ENCODE measurements at places on chromosomes 1 and 21.

GRCh38 chr1:72896256-72896655 lies 613.9 kb upstream of the NEGR1 start:
- DNase-seq = no peak

DNA sequence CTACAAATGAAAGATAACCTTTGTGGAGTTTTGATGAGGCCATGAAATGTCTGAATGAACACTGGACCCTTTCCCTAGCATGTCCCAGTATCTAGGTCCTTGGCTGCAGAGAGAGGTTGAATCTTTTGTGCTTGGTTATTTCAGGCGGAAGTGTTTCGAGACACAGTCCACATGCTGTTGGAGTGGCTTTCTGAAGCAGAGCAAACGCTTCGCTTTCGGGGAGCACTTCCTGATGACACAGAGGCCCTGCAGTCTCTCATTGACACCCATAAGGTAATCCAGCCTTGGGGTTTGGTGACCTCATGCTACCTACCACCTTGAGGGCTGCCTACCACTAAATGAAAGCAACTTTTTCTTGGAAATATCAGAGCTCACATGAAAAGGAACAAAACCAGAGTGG lies 38.9 kb upstream of the BMP8A start:
- no peak for DNase-seq

GRCh38 chr1:89758156-89758555 lies 62.7 kb upstream of the LRRC8D start:
- DNase-seq = no peak

GRCh38 chr1:167909691-167910180 lies 4.2 kb downstream of the ADCY10 start:
- no peak for DNase-seq

- DNase-seq = no peak
These were observed 36.6 kb downstream of the RGL1 start for GRCh38 chr1:183841550-183841949.

- no peak for DNase-seq
These were observed 14.1 kb downstream of the HENMT1 start for GRCh38 chr1:108646648-108647269.

DNA sequence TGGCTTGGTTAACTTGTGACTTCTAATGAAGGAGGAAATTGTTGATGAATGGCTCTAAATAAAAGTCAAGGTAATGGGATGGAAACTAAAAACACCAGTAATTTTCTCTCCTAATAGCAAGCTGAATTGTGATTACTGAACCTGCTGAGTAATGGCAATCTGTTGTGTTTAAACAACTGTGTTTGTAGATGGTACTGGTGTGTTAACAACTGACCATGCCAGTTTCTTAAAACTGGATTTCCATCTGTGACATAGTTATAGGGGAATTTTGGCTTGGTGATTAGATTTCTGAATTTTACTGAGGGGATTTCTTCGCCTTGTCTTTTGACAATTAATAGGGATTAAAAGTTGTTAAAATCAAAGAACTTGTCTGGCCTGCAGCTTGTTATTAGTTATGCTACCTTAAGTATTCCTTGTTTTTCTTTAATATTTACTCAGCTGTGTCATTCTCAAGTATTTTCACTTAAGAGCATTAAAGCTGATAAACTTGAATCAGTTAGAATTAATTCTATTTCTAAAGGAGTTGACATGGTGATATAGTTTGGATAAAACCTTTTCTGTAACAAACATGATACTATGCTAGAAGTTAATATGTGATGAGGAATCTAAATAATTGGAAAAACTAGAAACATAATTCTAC lies 7.9 kb upstream of the ERO1B start:
- no peak for DNase-seq

- DNase-seq = no peak
These were observed 651.6 kb downstream of the PLPP3 start for GRCh38 chr1:55927702-55928290.

GRCh38 chr21:46069719-46070279 lies 28.1 kb upstream of the COL6A2 start:
- no peak for DNase-seq

- peak; percentile 64 for DNase-seq
These were observed 20.8 kb downstream of the PHLDA3 start for GRCh38 chr1:201447903-201448871.

DNA sequence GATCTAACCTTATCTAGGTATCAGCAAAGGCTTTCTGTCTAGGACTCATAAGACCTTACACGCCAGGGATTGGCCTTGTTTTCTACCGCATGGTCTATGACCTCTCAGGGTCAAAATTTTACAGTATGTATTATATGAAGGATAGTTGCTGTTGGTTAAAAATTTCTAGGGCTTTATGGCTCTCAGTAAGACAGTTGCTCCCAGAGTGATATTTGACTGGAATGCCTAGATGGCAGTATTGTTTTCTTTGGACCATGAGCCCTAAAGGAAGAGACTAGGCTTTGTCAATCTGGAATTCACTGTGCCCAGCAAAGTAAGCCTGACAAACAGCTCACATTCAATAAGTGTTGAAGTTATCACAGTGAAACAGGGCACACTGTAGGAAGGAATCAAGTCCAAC lies 37.6 kb downstream of the C1orf87 start:
- no peak for DNase-seq

GRCh38 chr1:145877923-145878486 lies 7.7 kb downstream of the ANKRD35 start:
- DNase-seq = no peak

GRCh38 chr21:39196838-39197237 lies 13.6 kb upstream of the PSMG1 start:
- DNase-seq = no peak

- no peak for DNase-seq
These were observed 63.7 kb downstream of the CNST start for GRCh38 chr1:246629976-246630375.

GRCh38 chr1:234579967-234580366 lies 30.0 kb downstream of the IRF2BP2 start:
- DNase-seq = no peak

DNA sequence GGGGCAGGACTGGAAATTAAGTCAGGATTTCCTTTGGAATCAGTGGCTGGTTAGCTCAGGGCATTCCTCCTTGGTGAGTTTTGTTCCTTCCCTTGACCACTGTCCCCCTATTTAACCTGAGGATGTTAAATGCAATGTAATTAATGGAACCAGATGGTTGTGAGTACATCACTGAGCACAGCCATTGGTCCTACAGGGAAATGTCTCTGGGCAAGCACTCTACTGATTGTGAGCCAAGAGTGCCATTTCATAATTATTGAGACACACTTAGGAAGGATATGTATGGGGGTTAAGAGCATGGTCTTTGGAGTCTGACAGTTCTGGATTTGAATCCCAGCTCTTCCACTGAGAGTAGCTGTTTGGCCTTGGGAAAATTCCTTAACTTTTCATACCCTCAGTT lies 74.4 kb downstream of the SPAG17 start:
- no peak for DNase-seq

DNA sequence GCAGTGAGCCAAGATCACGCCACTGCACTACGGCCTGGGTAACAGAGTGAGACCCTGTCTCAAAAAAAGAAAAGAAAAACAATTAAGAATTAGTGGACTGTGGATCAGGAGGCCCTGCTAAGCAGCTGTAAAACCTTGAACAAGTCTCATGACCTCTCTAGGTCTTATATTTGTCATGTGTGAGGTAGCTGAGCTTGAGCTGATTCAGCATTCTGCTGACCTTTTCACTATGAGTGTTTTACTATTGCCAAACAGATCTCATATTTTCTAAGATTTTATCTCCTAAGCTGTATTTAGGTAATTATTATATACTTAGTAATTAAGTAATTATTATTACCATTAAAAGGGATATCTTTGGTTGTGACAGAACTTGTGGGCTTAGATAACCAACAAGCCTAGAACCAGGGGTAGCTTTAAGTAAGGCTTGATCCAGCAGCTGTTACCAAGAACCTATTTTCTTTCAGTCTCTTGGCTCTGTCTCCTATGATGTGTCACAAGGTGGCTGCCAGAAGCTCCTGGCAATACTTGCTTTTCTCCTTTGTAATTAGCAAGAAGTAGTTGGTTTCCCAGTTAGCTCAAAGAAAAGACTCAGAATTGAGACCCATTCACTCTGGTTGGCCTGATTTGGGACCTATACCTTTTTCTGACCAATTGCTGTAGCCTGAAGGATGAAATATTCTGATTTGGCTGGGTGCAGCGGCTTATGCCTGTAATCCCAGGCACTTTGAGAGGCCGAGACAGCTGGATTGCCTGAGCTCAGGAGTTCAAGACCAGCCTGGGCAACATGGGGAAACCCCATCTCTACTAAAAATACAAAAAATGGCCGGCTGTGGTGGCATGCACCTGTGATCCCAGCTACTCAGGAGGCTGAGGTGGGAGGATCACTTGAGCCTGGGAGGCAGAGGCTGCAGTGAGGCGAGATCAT lies 8.5 kb upstream of the ZC3H12A start:
- no peak for DNase-seq

DNA sequence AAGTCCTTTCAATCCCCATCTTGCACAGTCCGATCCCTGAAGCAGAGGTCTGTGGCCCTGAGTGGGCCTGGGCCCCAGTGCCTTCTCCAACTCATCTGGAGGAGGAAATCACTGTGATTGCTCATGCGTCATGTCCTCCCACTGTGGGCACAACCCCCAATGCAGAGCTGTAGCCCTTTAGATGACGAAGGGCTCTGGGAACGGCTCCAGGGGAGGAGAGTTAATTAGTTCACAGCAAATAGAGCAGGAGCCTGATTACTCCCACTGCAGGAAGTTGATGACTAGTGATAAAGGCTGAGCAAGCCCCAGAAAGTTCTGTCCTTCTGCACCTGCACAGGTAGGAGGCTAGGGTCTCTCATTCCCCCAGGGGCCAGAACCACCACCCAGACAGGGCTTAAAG lies 111.5 kb downstream of the CCDC185 start:
- DNase-seq = peak; percentile 44

DNA sequence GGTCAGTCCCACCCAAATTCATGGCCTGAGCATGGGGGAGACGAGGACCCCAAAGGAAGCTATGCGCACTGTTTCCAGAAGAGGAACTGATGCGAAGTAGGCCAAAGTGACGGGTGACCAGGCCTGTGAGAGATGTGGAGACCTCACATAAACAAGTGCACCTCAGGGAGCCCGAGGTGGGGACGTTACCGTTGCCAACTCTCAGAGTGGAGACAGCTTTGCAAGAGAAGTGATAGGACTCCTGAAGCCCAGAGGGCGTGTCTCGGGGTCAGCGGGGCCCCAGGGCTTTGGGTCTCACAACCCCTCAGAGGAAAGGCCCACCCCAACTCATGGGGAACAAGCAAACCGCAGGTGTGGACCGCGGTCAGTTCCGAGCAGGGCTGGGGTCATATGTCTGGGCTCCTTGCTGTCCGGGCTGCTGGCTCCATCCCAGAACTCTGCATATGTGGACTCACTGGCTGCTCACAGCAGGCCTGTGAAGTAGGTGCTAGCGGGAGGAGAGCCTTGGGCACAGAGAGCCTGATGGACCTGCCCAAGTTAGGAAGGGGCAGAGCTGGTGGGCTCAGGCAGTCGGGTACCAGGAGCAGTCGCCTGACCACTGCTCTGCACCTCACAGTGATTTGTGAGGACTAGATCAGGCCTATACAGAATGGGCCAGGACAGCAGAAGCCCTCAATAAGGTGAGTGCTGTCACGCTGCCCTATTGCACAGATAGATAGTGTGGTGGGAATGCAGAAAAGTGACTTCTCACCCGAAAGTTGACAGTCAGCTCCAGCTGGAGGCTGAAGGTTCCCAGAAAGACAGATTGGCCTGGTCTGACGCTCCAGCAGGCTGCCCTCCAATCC lies 26.2 kb downstream of the STUM start:
- DNase-seq = no peak

DNA sequence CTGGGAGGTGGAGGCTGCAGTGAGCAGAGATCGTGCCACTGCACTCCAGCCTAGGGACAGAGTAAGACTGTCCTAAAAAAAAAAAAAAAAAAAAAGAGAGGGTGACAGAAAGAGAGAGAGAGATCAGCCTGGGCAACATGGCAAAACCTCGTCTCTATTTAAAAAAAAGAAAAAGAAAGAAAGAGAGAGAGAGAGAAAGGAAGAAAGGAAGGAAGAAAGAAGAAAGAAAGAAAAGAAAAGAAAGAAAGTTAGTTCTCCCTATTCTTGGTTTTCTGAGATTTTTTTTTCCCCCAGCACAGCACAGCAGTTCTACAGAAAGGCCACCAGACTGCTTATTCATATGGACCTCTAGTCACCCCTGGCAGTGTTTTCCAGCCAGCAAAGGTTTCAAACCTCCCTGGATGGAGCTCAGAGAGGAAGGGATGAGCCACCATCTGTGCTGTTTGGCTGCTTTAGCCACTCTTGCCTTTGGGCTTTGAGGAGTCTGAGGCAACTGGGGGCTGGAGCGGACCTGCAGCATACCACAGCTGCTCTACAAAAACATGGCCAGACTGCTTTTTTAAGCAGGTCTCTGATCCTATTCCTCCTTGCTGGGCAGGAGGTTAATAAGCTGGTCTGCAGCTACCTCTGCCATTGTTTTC lies 10.6 kb downstream of the S100A6 start:
- no peak for DNase-seq

GRCh38 chr1:54273092-54273794 lies 73.3 kb downstream of the MRPL37 start:
- peak; percentile 88 for DNase-seq

DNA sequence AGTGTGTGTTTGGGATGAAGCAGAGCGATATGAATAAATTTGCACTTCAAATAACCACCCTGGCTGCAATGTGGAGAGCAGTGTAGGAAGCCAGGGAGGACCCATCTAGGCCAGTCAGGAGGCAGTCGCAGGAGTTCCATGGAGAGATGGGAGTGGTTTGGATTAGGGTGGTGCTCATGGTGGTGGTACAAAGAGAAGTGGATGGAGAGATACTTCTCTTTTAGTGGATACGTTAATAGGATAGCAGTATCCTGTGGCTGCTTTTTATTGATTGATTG lies 58.2 kb downstream of the MAN1C1 start:
- DNase-seq = no peak

DNA sequence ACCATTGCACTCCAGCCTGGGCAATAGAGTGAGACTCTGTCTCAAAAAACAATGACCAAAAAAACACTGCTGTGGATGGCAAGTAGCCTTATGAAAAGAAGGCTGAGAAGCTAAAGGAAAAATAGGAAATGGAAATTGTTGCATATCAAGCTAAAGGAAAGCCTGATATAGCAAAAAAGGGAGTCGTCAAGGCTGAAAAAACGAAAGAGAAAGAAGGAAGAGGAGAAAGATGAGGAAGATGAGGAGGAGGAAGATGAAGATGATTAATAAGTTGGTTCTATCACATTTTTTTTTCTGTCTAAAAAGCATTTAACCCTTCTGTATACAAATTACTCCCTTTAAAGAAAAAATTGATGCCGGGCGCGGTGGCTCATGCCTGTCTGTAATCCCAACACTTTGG lies 10.2 kb upstream of the PRDX1 start:
- no peak for DNase-seq

DNA sequence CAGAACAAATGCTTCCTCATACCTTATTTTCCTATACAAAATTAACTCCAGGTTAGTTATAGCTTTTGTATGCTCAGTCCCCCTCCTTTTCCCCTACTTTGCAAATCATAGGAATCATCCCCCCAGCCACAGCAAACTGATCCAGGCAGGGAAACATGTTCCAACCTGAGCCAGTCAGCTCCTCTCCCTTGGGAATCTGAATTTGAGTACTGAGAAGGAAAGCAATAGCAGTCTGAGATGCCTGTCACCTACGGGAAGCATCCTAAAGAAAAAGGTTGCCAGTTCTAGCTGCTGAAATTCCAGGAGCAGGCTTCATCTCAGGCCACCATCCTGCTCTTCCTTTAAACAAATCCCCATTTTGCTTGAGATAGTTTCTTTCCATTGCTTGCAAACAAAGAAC lies 6.9 kb downstream of the ADSS2 start:
- no peak for DNase-seq
